Transverse colon (tissue), 4 donors: ENCODE measurements at places on chromosomes 12 and 14. TPM values are rescaled to one million over a fixed set of nuclear protein-coding genes. Genes with fewer than 3 reads are reported as not detected.
A peak's percentile ranks its signal among the peaks of the same experiment; 100 is the strongest.

DNA sequence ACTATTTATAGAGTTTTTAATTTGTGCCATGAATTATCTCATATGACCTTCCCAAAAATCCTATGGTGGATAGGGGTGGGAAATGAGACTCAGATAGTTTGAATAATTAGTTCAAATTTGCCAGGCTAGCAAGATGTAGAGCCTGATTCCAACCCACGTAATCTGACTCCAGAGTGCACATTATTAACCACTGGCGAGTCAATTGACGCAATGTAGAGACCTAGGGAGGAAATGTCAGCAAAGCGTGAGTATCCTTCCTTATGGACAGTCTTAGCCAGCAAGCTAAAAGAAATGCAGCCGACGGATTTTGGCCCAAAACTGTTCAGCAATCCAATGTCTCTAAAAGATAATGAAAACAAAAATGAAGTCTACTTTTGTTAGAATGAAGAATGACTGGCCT is 193.3 kb upstream of the KRR1 start:
- no peak for DNase-seq

DNA sequence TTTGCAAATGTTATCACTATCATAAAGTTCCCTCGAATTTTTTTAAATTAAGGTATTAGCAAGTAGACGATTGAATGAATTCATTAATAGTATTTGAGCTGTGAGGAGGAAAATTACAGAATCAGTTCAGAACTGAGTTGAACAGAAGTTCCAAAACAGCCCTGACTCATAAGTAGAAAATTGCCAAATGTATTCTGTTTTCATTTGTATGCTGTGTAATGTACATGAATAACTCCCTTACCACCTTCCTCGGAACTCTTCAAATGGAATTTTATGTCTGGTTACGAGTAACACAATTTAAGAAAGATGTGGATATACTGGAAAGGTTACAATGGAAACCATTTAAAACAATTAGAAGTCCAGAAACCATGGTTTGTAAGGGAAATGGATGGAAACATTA is 283.3 kb upstream of the FAR2 start:
- no peak for DNase-seq

- no peak for DNase-seq
Measured at GRCh38 chr14:98187281-98187680, 1084.7 kb downstream of the BCL11B start.

- DNase-seq: peak; percentile 66
Measured at GRCh38 chr14:89422181-89422951, 5.3 kb upstream of the FOXN3 start.

DNA sequence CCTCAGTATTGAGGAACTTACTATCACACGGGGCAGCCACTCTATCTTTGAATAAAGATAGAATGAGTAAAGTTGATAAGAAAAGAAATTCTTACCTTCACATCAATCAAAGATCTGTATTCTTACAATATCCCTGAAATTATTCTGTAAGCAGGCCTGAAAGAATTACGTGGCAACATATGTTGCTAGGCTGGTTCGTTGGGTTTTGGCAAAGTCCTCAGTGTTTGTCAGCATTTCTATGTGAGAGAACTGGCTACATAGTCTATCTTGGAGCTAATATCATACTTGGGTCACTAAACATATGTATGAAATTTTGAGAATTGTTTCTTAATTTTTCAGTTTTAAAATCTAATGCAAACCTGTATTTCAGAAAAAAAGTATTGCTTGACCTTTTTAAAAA is 412.2 kb upstream of the GARIN6 start:
- DNase-seq: no peak

GRCh38 chr14:20791187-20791586 is 10.1 kb downstream of the RNASE6 start:
- no peak for DNase-seq

- no peak for DNase-seq
Measured at GRCh38 chr12:24943947-24944600, 4.8 kb downstream of the BCAT1 start.

- no peak for DNase-seq
Measured at GRCh38 chr14:29847056-29847380, 80.6 kb downstream of the PRKD1 start.

- DNase-seq: peak; percentile 74
Measured at GRCh38 chr12:111434680-111435338, 29.1 kb downstream of the SH2B3 start.

DNA sequence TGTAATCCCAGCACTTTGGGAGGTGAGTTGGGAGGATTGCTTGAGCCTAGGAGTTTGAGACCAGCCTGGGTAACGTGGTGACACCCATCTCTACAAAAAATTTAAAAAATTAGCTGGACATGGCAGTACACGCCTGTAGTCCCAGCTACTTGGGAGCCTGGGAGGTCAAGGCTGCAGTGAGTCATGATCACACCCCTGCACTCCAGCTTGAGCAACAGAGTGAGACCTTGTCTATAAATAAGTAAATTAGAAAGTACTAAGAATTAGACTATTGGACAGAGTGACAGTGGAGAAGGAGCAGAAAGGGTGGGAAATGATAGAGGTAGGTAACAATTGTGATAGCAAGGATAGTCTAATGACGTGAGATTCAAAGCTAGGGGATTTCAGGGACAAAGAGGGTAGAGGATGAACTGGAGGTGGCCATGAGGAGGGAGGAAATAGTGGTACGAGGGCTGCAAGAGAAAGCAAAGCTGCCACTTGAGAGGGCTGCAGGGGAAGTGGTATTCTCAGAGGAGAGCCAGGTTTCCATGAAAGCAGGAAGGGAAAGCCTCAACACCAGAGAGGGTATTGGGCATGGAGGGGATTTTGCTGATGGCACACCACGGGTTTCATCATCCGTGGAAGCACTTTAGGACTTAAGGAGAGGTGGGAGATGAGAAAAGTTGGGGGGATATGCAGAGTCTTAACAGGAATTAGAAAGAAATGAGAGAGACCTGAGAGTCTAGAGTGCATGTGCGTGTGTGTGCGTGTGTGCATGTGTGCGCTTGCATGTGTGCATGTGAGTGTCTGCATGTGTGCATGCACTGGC is 85.6 kb downstream of the SYNE2 start:
- no peak for DNase-seq

GRCh38 chr12:129119537-129119936 is 266.3 kb downstream of the GLT1D1 start:
- no peak for DNase-seq

CLEC7A gene
- 4.0 TPM for total RNA-seq

KRT6C gene
- total RNA-seq: 23.9 TPM

GRCh38 chr12:48015954-48016353 is 11.7 kb upstream of the COL2A1 start:
- no peak for DNase-seq

GRCh38 chr12:124442772-124443445 is 124.5 kb downstream of the NCOR2 start:
- DNase-seq: no peak

DNA sequence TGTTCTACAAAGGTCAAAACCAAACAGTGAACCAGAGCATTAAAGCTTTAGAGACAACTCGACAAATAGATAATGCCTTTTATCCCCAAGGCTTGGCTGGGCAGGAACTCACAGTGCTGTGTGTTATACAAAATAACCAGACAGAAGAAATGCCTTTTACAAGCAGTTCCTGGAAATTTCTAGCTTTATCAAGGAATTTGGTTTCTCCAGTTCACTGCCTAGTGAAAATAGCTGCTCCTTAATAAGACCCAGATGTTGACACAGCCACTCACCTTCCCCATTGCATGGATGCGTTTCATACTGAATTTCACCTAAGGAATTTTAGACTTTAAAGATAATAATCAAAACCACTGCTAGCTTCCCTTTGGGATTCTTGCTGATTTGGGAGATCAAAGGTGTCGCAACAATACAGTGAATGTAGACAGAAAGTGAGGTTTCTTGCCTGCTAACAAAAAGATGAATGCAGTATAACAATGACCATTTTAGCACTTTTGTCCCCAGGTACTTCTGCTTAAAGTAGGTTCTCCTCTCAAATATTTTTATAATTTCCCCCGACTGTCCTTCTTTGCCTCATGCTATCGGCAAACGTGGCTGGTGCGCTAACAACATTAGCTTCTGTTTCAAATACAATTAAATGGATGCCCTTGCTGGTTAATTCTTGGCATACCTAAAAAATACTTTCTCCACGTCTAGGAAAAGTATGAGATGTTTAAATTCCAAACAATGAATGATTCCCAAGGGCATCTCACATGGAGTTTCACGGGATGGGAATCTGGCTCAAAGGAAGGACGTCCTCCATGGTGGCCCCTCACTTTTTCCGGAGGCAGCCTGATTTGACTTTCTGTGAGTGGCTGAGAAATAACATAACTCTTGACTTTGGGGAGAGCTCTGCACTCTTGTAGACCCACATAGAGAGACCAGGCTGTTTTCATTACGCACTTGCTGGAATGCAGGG is 162.4 kb downstream of the C12orf75 start:
- DNase-seq: no peak

DNA sequence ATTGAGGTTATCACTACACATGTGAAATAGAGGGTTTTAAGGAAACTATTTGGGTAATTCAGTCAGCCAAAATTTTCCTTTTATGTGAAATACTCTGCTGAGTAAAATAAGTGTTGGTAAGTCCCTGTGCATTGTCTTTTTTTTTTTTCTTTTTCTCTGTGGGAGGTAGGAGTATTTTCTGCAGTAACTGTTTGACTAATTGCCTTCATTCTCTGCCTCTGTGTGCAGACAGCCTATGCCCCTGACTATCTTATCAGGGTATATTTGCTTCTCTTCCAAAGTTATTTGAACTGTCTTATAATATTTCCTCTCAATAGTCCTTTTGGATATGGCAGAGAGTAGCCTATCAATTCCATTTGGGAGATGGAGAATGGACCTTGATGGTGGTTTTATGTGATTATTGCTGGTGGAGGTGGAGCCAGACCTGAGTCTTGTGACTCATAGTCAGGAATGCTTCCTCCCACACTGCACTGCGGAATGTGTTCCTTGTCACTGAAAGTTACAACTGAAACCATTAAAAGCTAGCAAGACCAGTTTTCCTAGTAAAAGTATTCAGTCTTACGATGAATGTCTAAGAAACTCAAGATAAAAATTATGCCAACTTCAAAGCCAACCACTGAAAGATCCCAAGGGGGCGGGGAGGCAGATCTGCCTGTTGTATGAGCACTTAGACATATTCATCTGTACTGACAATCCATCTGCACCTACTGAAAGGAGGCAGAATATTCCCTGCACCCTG is 40.9 kb upstream of the STXBP6 start:
- DNase-seq: peak; percentile 43

GRCh38 chr14:34098045-34098984 is 147.4 kb upstream of the EGLN3 start:
- DNase-seq: peak; percentile 24

- DNase-seq: no peak
Measured at GRCh38 chr14:51867741-51868140, 7.3 kb downstream of the GNG2 start.

DNA sequence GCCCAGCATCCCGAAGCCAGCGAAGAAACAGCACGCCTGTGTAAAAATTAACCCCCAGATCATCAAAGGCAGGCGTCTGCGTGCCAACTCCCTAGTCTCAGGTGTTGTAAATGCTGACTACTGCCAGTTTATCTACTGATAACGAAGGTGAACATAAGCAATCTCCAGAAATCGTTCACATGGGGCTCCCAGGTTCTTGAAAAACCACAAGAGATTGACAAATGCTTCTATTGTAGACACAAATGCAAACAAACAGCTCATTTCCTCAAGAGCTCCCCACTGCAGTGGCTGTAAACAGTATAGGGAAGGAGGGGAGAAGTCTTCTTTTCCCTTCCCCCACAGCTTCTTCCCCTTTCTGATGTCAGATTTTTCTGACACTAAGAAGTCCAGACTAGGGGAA is 5.3 kb upstream of the PLEKHG3 start:
- peak; percentile 80 for DNase-seq

DNA sequence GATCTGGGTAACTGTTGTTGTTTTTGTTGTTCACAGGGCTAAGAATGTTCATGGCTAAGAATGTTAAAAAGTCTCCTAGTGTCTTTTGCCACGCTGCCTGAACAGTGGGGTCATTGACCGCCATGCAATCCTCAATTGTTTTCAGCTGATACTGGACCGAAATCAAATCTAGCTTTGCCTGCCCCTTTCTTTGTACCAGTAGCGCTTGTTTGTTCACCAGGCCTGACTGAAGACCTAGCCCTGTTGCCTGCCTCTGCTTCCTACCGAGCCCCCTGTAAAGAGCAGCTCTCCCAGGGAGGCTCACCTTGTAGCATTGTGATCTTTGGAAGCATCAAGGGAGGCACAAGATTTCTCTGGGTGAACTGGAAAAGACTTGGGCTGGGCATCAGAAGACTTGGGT is 6.7 kb downstream of the PSEN1 start:
- no peak for DNase-seq

GALNT16 gene
- total RNA-seq: 2.6 TPM

- no peak for DNase-seq
Measured at GRCh38 chr12:23236811-23237210, 611.8 kb downstream of the ETNK1 start.
